ENCODE measurements at places on chromosomes 1 and 21.

GRCh38 chr1:229440851-229441537, 7.1 kb upstream of the ACTA1 start:
- DNase-seq, result no peak

DNA sequence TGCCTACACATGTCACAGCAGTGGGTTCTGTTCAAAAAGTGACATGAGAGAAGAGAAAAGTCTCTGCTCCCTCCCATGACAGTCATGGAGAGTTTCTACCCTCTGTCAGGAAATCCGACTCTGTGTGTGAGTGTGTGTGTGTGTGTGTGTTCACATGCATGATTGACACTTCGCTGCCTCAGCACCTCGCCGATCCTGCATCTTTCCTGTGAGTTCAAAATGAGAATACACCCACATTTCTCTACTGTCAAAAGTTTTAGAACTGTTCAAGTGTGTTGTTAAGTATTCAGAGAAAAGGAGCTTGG, 46.2 kb upstream of the COX20 start:
- DNase-seq, result no peak

GRCh38 chr21:14099570-14099969, 111.2 kb downstream of the LIPI start:
- no peak for DNase-seq

DNA sequence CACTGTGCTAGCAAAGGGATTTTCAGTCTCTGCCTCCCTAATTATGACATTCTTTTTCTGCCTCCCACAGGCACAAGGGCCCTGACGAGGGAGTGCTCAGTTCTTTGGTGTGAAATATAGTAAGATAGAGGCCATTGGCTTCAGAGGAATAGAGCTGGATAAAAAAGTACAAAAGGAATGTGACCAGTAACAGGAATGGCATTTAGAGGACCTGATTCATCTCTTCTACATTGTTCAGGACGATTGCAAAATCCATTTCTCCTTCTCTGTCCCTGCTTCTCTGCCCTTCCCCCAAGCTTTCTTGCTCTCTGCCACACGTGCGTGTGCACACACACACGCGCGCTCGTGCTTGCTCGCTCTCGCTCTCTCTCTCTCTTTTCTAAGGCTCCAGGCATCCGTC, 668.2 kb downstream of the KIF26B start:
- DNase-seq, result no peak

GRCh38 chr1:58862728-58863385, 79.0 kb upstream of the JUN start:
- DNase-seq, result no peak

DNA sequence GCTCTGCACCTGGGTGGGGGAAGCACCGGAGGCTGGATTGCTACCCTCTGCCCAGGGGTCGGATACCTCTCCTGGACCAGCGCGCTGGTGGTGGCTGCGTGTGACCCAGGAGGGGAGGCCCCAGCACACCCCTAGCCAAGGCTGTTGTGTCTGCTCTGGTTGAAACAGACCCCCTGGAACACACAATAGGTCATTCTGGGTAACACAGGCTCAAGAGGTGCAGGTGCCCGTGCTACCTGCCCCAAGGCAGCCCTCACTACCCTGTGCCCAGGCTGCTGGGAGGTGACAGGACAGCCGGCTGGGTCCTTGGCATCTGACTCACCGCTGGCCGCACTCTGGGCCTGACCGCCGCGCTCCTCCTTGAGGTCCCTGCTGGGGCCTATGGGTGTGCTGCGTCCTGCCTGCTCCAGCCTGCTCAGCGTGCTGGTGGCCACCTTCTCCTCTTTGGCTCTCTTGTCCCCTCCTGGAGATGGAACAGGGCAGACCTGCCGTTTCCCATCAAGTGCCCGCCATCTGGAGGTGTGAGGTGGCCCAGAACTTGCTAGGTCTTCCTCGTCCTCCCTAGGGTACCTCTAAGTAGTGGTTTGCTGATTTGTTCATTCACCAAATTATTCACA, 30.0 kb downstream of the ZBTB17 start:
- no peak for DNase-seq

- no peak for DNase-seq
Observed at GRCh38 chr1:151816548-151817352, 11.5 kb upstream of the LINGO4 start.

DNA sequence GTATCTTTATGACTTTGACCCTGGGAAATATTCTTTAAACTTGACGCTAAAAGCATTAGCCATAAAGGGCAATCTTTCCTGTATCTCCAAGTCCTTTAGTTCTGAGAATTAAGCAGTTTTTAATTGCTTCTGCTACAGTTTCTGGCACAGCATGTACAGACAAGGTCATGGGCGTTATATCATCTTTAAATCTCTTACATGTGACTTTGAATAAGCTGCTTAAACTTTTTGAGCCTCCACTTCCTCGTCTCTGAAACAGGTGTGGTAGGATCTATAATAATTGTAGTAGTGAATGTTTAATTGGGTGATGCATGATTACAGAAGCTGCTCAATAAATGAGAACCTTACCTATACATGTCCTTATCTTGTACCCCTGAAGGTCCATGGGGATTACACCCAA, 153.4 kb downstream of the PLA2G4A start:
- no peak for DNase-seq

- DNase-seq, result peak; percentile 43
Observed at GRCh38 chr1:20125100-20125499, 5.8 kb upstream of the PLA2G2D start.

DNA sequence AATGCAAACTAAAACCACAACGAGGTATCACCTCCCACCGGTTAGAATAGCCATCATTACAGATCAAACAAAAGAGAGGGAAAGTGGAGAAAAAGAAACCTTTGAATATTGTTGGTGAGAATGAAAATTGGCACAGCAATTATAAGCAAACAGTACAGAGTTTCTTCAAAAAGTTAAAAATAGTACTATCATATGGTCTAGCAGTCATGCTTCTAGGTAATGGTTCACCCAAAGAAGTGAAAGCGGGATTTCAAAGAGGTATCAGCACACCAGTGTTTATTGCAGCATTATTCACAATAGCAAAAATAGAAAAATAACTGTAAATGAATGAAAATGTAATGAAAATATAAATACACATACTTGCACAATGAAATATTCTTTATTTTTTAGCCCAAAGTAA, 8.2 kb downstream of the OR2T10 start:
- DNase-seq, result no peak

GRCh38 chr1:107365527-107366240, 224.8 kb downstream of the NTNG1 start:
- no peak for DNase-seq

DNA sequence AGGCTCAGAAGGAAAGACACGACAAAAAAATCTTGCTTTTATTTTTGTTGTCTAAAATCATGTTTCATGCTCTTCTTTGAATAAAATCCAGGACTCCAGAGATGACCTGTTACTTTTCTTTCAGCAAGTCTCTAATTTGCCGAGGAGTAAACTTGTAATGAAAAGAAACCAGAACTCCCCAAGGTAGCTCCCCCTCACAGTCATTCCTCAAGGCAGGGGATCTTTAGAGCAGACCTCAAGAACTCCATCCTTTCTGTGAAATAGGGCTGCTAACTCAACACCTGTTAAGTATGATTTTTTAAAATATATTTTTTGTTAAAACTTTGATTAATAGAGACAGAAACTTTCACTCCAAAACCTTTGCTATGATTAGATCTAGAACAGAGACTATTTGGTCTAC, 82.7 kb upstream of the ABCD3 start:
- DNase-seq, result no peak

- DNase-seq, result peak; percentile 81
Observed at GRCh38 chr21:34745557-34746255, 76.9 kb downstream of the CLIC6 start.

DNA sequence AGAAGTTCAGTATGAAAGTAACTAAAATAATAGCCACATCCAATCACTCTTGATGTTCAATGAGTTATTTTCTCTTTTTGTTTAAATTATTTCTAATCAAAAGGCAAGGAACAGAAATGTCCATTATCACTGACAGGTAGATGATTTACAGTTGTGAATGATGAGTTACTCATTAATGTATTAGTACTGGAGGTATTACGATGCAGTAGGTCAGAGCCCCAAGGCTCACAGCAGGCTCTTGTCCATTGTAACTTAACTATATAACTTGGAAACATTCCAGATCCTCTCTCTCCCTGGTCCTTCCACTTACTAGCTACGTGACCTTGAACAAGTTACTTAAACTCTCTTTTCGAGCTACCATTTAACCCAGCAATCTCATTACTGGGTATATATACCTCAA, 39.5 kb downstream of the CRB1 start:
- DNase-seq, result no peak

GRCh38 chr21:46559291-46559983, 45.4 kb downstream of the S100B start:
- no peak for DNase-seq

- no peak for DNase-seq
Observed at GRCh38 chr1:27141266-27142003, 13.5 kb downstream of the SLC9A1 start.

DNA sequence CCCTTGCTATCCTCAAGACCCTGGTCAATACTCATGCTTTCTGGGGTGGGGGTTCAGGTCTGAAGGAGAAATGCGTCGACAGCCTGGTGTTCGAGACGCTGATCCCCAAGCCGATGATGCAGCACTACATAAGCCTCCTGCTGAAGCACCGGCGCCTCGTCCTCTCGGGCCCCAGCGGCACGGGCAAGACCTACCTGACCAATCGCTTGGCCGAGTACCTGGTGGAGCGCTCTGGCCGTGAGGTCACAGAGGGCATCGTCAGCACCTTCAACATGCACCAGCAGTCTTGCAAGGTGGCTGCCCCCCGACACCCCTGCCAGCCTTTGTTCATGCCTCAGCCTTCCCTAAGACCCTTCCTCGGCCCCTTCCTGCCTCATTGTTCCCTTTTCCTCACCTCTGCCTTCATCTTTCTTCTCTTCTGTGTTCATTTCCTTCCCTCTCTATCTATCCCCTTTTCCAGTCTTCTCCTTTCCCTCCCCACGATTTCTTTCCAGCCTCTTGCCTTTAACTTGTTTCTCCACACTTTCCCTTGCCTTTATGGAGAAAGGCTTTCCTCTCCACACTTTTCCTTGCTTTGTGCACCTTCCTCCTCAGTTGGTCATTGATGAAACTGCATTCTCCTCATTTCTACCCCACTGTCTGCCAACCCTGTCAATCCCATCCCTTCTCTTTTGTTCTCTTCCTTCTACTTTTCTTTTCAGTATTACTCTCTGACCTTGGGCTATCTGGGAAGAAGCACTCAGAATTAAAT, 18.3 kb upstream of the IPO9 start:
- no peak for DNase-seq

DNA sequence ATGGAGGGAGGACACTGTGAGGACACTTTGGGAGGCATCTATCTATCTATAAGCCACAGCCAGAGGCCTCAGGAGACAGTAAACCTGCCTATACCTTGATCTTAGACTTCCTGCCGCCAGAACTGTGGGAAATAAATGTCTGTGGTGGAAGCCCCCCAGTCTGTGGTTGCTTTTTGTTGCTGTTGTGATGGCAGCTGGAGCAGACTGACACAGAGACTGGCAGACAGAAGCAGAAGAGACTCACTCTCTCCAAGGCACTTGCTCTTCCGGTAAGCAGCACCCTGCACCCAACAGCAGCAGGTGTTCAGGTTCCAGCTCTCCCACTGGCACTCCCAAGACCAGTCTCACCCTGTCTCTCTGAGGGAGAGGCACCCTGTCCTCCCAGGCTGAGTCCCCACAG, 297.6 kb downstream of the TTLL7 start:
- no peak for DNase-seq

DNA sequence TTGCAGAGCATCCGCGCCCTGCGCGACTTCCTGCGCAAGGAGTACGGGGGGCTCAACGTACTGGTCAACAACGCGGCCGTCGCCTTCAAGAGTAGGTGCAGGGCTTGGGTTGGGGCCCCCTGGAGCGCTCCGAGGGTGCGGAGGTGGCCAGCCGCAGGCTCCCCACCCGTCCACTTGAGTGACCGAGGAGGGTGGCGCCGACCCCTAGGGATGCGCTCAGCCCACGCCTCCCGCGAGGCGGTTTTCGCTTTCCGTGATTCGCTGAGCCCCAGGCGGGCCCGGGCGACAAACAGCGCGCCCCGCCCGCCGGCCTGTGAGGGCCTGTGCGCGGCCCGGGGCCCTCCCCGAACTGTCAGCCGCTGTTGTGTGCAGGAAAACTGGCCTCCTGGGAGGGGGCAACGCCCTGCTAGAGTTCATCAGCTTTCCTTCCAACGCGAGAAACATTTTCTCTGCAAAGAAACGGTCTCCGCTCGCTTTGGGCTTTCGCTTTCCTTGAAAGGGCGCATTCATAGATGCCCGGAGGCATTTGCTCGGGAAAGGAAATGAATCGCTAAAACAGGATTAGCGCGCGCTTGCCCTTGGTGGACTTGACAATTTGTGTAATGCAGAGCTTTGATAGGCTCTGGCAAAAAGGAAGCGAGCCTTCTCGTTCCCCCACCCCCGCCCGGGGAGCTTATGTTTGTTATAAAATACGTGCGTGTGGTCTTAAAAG, 668 bp downstream of the CBR3 start:
- peak; percentile 83 for DNase-seq

GRCh38 chr21:42384989-42385388, 10.9 kb downstream of the TMPRSS3 start:
- no peak for DNase-seq

GRCh38 chr1:100354971-100355394, 2.7 kb downstream of the CDC14A start:
- DNase-seq, result no peak

DNA sequence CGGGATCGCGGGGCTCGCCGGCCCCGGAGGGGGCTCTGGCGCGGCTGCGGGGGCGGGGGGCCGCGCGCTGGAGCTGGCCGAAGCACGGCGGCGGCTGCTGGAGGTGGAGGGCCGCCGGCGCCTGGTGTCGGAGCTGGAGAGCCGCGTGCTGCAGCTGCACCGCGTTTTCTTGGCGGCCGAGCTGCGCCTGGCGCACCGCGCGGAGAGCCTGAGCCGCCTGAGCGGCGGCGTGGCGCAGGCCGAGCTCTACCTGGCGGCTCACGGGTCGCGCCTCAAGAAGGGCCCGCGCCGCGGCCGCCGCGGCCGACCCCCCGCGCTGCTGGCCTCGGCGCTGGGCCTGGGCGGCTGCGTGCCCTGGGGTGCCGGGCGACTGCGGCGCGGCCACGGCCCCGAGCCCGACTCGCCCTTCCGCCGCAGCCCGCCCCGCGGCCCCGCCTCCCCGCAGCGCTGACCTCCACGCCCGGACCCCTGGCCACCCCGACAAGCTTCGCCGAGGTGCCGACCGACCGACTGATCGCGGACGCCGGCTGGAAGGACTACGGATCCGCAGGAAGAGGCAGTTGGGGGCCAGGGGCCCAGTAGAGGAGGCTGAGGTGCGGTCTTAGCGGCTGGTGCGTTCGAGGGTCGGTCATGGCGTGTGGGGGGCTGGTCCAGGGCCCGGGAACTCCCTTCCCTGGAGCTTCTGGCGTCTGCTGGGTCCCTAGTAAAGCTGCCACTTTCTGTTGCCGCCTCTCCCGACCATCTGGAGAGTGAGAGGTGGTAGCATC, 711 bp downstream of the TRNP1 start:
- DNase-seq, result no peak

- DNase-seq, result no peak
Observed at GRCh38 chr1:211828584-211829342, 1.8 kb downstream of the LPGAT1 start.

GRCh38 chr1:217342105-217342504, 288.8 kb downstream of the GPATCH2 start:
- DNase-seq, result no peak

- peak; percentile 55 for DNase-seq
Observed at GRCh38 chr1:234771642-234772344, 161.8 kb upstream of the IRF2BP2 start.

GRCh38 chr1:26084091-26084561, 16.7 kb upstream of the TRIM63 start:
- no peak for DNase-seq

All from coronary artery (tissue), 2 donors.